ENCODE measurements at places on chromosomes 3 and 15.

- no peak for DNase-seq
These were observed 112.3 kb downstream of the WDR76 start for GRCh38 chr15:43939070-43939469.

DNA sequence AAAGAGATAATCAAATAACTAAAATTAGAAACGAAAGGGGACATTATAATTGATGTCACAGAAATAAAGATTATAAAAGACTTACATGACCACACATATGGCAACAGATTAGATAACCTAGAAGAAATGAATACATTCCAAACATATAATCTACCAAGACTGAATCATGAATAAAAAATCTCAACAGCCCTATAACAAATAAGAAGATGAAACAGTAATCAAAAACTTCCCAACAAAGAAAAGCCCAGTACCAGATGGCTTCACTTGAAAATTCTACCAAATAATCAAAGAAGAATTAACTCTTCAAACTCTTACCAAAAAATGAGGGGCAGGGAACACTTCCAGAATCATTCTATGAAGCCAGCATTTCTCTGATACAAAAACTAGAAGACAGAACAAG is 11.8 kb downstream of the TOP2B start:
- DNase-seq = no peak

DNA sequence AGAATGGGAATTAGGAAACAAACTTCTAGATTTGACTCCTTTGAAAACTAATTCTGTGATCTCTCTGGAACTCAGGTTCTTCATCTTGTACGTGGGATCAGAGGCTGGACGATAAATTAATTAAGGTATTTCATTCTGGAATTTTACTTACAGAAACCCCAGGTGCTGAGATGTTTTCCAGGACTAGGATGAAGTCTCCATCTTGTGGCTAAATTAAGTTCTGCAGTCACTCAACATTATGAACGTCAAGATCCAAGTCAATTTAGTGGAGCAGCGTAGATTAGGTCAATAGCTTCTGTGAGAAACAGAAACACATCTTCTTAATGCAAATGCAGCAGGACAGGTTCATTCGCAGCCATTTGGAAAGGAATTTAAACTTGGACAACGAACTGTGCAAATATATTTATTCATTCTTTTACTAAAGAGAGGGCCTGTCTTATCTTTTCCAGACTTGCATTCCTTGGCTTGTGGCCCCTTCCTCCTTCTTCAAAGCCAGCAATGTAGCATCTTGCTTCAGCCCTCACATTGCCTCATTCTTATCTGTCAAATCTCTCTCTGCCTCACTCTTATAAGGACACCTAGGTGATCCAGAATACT is 26.7 kb upstream of the TMC3 start:
- DNase-seq = peak; percentile 20

- peak; percentile 65 for DNase-seq
These were observed 64.2 kb upstream of the MYZAP start for GRCh38 chr15:57527382-57528091.

DNA sequence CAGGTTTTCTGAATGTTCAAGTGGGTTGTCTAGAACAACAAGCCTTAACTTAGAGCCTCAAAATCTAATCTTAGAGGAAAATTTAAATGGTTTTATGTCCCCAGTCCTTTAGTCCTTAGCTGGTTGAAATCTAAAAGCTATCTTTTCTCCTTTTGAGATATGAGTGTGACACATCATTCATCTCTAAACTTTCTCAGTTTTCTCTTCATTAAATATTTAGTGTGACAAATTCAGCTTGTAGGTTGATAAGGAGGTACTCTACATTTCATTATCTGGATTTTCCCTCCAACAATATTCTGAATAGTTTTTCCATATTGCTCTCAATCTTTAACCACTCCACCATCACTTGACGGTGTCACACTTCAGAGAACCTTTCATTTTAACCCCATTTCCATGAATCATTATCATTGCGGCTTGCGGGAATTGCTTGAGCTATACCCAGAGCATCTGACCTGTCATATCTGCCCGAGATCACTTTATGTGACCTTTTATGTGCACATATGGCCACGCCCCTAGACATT is 16.1 kb upstream of the ATP8B4 start:
- DNase-seq = no peak

GRCh38 chr15:85972805-85973540 is 106.7 kb upstream of the AGBL1 start:
- DNase-seq = no peak

DNA sequence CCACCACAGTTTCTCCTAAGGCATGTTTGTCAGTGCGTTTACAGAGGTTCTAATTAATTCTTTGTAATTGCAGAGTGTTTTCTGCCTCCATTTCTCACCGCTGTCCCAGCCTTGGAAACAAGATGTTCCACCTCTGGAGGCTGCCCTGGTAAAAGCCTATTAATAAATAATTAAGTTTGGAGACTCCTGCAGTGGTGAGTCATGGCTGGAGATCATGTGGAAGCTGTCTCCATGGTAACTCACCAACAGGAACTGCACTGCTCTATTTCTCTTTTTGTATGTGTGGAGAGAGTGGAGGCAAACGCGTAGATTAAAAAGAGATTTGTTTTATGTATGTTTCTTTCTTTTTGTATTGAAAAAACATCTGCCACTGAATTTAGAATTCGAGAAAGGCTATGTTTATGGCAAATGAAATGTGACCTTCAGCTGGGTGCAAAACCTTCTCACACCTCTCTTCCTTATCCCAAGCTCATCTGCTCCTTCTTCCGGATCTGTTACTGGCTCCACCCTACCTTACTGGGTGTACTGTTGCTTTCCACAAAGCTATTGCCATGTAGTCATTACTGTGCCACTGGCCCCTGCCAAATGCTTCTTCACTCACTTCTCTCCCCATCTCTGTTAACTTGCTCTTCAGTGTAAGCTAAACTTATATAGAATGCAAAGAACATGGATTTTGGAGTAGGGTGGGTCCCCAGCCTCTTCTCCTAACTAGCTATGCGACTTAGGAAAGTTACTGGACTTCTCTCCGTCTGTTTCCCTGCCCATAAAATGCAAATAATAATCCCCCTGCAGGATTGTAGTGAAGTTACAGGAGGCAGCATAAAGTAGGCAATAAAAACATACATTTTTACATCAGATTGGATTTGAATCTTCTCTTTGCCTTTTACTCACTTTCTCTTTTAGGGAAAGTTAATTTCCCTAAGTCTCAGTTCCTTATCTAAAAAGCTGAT is 778.5 kb downstream of the NTRK3 start:
- DNase-seq = peak; percentile 73

DNA sequence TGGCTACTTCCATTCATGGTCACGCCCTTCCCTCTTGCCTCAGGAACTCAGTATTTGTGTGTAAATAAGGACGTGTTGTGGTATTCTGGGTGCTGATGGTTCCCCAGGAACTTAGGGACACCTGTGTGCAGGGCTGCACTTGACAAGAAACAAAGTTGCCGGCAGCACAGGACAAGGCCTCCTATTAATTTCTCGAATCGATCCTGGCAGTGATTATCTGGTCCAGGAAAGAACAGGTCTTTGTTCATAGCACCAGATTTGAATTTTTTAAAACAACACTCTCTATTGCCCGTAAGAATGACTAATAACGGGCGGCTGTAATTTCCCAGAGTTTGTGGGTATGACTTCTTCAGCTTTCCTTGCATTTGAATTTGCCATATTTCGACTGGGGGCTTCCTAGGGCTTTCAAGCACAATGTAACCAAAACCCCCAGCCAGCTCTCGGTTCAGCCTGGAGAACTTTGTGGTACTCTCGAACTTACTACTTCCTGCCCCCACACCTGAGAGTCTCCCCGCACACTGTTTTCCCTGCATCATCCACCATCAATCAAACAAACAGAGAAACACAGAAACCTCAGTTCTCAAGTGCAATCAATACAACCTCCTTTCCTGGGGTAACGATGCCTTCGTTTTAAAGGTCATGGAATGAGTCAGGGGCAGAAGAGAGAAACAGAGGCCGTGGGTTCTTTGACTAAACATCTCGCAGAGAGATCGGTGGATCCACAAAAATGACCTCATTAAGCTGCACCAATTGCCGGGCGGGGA is 241.7 kb upstream of the ICE2 start:
- DNase-seq = no peak

Data from putamen (tissue), 1 donor.